CD4-positive, alpha-beta T cell (primary cell): ENCODE measurements at places on chromosomes 6 and 20. TPM values are rescaled to one million over a fixed set of nuclear protein-coding genes. Genes with fewer than 3 reads are reported as not detected.

Gene ITPA
- total RNA-seq: 19.5 TPM

Gene LY6G6F
- not detected for total RNA-seq

Gene BCAS1
- total RNA-seq: 0.27 TPM

Gene SAMD3
- total RNA-seq: 28.7 TPM

Gene CYP21A2
- total RNA-seq: 0.17 TPM

- no peak overlapping the region for H3K4me3 ChIP-seq
- no peaks in the 10 kb centered on the region for H3K27me3 ChIP-seq
These were observed 471.8 kb upstream of the MAN1A1 start for GRCh38 chr6:119821380-119821779.

GRCh38 chr6:13354331-13355042, 26.1 kb upstream of the TBC1D7 start:
- no peaks in the 10 kb centered on the region for H3K36me3 ChIP-seq
- no peaks in the 10 kb centered on the region for H3K27me3 ChIP-seq
- DNase-seq: no peak
- no peak overlapping the region for H3K4me3 ChIP-seq
- no peak overlapping the region for H3K27ac ChIP-seq

DNA sequence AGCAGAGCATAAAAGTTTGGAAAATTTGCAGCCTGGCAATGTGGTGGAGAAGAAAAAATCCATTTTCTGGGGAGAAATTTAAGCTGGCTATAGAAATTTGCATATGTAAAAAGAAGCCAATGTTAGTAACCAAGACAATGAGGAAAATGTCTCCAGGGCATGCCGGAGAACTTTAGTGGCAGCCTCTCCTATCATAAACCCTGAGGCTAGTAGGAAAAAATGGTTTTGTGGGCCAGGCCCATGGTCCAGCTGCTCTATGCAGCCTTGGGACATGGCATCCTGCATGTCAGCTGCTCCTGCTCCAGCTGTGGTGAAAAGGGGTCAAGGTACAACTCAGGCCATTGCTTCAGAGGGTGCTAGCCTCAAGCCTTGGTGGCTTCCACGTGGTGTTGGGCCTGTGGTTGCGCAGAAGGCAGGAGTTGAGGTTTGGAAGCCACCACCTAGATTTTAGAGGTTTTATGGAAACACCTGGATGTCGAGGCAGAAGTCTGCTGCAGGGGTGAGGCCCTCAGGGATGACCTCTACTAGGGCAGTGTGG, 101.8 kb upstream of the SYNCRIP start:
- DNase-seq: no peak
- no peak overlapping the region for H3K27ac ChIP-seq
- H3K36me3 ChIP-seq: no peaks in the 10 kb centered on the region
- no peaks in the 10 kb centered on the region for H3K27me3 ChIP-seq
- no peak overlapping the region for H3K4me3 ChIP-seq
- H3K4me1 ChIP-seq: no peaks in the 10 kb centered on the region
